T follicular helper cell (primary cell): ENCODE measurements at places on chromosomes 12 and 14.

DNA sequence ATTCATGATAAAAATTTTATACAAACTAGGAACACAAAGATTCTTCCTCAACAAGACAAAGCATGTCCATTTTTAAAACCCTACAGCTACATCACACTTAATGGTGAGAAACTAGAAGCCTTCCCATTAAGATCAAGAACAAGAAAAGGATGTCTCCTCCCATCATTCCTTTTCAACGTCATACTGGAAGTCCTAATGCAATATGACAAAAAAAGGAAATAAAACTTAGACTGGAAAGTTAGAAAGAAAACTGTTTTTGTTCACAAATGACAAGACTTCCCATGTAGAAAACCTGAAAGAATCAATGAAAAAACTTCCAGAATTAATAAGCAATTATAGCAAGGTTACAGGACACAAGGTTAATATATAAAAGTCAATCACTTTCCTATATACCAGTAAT lies 82.5 kb downstream of the NUMB start:
- DNase-seq: no peak

GRCh38 chr12:233615-233968 lies 19.6 kb upstream of the SLC6A12 start:
- DNase-seq: no peak

- no peak for DNase-seq
Observed at GRCh38 chr14:53824061-53824460, 132.6 kb downstream of the BMP4 start.

- no peak for DNase-seq
Observed at GRCh38 chr12:58896278-58896677, 24.0 kb downstream of the LRIG3 start.

DNA sequence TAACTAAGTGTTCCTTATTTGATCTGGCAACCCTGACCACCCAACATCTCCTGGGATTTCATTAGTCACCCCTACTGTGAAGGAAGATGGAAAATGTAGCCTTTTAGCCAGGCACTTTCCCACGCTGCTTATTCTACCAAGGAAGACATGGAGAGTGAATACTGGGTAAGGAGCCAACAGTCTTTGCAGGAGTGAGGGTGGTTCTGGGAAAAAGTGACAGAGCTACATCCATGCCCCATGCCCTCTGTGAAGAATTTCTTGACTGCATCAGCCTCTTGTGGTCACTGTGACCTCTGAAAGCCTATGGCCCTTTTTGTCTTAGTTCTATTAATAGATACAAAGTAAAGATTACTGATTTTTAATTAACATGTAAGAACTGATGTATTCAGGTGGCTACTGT lies 196.0 kb upstream of the EEA1 start:
- no peak for DNase-seq

DNA sequence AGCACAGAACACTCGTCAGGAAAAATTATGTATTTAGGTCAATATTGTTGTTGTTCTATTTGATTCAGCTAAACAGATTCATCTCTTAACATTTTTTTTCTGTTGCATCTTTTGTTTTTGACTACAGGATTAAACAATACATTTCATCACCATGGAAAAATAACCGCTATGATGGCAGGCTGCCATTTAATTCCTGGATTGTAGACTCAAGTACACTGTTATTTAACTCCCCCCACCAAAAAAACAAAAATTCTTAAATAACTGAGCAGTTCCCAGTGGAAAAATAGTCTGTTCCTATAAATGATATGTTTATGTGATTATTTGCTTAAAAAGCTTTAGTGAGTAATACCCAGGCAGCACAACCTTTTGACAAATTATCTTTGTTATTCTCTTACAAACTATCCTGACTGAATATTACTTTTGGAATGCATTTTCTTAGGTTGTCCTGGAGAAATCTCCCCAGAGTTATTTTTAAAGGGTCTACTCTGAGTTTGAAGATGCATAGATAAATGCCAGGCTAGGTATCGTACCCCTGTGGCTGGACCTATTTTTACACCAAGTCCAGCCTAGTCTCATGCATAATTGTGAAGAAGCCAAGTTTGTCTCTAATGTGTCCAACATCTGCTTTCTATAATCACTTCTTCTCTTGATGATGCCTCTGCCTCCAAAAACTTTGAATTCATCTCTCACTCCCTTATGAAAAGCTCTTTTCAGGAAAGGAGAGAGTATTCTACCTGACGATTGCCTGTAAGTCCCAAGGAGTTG lies 3.7 kb downstream of the KERA start:
- DNase-seq: no peak

DNA sequence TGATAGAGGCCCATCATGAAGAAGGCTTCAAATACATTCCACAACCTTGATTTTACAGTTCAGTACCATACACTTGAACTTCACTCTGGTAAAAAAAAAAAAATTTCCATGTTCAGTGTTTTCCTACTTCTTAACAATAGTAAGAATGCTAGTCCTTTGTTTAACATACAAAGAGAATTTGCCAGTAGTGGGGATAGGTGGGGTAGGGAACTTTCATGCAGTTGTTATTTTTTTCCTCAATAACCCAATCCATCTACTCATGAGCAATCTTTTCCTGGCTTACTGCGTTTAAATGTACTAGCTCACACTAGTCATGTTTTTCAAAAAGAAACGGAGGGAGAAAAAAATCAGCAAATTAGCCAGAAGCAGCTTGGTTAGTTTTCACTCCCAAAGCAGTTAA lies 206.1 kb downstream of the PRKD1 start:
- no peak for DNase-seq

GRCh38 chr14:100075681-100076080 lies 10.5 kb downstream of the EVL start:
- no peak for DNase-seq

- no peak for DNase-seq
Observed at GRCh38 chr14:67285876-67286452, 44.7 kb downstream of the PALS1 start.

DNA sequence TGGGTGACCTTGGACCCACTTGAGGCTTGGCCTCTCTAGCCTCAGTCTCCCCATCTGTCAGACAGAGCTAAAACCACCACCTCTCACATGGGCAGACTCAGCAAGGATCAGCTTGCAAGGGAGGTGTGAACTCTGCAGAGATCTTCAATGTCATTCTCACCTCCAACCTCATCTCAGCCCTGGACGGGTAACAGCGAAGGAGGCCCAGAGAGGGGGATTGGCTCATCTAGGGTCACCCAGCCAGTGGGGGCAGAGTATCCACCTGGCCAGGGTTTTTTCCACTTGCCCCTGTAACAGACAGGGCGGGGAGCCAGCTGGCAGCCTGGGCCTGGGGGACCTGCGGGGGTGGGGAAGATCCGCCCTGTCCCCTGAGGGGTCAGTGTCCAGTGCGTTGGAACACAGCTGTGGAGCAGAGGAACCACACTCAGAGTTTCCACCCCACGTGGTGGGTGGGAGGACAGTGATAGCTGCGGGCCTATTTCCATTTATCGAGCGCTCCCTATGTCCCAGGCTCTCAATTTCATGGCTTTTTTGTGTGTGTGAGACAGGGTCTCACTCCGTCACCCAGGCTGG lies 27.4 kb downstream of the DTX1 start:
- DNase-seq: no peak

DNA sequence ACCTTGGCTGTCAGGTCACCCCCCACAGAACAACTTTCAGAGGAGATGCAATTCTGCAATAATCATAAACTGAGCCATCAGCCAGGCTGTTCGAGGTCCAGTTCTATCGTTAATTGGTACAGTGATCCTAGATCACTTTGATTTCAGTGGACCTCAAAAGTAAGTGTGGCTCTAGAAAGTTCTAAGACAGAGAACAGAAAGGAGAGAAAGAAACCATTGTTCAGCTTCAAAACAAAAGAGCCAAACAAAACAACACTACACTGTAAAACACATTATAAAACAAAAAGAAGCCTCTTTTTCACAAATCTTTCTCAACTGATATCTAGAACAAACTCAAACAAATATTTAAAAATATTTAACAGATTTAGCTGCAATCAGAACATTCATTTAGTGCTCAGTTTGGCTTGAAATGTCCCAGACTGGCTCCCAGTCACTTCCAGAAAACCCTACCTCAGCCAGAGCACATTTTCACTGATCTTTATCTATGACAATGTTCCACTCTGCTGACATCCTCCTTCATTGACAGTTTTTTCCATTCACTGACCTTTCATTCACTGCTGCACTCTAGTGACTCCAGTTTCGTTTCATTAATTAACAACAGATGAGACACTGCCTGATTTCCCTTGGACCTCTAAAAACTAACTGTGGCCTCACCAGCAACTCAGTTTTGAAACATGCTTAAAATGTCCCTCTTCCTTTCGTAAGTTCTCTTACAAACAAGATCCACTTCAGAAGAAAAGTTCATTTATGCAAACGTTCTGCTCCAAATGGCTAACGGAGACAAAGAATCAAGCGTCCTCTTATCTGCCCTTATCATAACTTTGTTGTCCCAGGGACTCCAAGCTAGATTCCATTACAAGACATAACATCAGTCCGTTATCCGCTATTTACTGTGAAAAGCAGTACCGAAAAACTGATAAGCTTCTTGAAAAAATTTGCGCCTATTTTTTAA lies 56.8 kb downstream of the DUSP16 start:
- no peak for DNase-seq

DNA sequence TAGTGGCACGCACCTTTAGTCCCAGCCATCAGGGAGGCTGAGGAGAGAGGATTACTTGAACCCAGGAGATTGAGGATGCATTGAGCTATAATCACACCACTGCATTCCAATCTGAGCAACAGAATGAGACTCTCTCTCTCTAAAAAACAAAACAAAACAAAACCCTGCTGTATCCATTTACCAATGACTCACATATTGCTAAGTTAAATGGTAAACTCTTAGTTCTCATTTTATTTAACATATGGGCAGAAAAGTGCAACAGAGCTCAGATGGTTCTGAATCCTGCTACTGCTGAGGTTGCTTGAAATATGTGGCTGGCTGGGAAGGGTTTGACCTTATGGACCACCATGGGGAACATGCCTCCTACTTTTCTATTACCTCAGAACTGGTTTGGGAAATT lies 33.7 kb upstream of the CCNT1 start:
- DNase-seq: no peak

- DNase-seq: no peak
Observed at GRCh38 chr14:102210421-102211042, 70.8 kb downstream of the WDR20 start.

GRCh38 chr12:104165801-104166200 lies 27.8 kb upstream of the NFYB start:
- DNase-seq: no peak
